ENCODE measurements at places on chromosomes 2 and 18.

- no peak for DNase-seq
These were observed 290.5 kb downstream of the GULP1 start for GRCh38 chr2:188582211-188582610.

DNA sequence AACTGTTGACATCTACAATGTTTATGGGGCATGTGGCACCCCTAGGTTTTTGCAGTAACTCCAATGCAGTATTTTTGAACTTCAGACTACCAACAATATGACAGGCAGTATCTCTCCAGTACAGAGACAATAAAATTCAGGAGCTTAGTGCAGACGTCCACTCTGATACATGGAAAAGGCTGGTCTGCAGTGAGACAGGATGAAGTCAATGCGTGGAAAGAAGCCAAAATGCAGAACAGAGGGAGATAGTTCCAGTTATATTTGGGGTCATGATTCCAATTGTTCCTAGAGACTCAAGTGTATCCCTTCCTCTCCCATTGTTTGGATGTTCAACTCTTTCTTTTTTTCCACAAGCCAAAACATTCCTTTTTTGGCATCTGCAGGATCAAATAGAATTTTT, 18.7 kb upstream of the SMAD2 start:
- DNase-seq = no peak

DNA sequence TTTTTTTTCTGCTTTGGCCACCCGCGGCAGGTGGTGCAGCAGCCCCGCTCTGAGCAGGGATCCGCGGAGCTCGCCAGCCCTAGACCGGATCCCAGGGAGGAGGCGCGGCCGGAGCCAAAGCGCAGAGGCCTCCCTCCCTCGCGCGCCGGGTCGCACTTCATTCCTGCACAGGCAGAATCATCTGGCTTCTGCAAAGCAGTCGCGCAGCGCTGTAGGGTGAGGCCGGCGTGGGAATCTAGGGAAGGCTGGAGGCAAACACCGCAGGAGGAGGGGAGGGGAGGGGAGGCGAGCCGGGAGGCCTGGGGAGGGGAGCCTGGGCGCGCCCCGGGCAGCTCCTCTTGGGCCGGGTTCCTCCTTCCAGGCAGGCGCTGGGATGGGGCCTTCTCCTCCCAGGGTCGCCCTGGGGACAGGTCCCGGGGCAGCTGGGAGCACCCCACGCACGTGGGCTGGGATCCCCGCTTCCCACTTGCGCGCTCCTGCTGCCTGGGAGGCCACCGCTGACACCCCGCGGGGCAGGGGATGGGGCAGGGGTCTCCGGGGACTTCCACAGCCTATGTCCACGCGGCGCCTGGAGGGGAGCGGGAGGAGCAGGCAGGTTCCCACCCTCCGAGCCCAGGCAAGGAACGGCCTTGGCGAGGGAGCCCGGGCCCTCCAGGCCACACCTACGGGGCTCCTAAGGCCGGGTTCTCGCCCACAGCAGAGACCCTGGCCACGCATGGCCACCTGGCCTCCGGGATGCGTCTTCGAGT, 45.0 kb downstream of the MBP start:
- DNase-seq = no peak

DNA sequence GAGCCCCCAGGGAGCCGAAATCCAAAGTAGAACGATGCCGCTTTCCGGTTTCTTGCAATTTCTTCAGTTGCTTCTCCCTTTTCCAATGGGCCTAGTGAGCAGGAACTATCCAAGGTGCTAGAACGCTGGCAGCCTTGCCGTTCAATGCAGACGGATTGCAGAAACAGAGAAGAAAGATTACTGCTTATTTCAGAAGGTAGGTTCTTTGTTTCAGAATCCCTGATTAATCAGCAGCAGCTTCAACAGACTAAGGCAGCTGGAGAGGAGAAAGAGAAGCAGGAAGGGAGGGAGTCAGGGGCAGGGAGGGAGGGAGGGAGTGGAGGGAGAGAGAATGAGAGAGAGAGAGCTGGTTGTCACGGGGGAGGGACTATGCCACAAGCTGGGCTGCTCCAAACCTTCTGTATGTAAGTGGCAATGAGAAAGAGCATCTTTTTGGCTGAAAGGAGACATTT, 576 bp downstream of the NYAP2 start:
- DNase-seq = no peak
